ENCODE measurements at places on chromosomes 12 and 14.

- DNase-seq: no peak
Measured at GRCh38 chr12:46452061-46452615, 79.6 kb upstream of the SLC38A2 start.

DNA sequence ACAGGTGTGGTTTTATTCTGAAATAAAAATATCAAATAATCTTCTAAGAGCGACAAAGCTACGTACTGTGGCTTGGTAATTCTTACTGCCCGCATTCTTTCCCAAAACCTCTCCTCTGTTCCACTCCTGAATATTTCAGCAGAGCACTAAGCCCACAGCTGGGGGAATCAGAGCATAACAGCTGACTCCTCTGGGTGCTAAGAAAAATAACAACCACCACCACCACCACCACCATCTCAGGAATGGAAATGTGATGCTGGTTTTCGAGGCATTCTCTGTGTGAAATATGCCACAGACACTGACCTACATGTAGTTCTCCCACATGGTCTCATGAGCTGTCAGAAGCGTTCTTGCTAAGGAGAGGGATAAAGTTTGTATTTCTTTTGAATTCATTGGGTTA, 183.7 kb downstream of the BMP4 start:
- no peak for DNase-seq

DNA sequence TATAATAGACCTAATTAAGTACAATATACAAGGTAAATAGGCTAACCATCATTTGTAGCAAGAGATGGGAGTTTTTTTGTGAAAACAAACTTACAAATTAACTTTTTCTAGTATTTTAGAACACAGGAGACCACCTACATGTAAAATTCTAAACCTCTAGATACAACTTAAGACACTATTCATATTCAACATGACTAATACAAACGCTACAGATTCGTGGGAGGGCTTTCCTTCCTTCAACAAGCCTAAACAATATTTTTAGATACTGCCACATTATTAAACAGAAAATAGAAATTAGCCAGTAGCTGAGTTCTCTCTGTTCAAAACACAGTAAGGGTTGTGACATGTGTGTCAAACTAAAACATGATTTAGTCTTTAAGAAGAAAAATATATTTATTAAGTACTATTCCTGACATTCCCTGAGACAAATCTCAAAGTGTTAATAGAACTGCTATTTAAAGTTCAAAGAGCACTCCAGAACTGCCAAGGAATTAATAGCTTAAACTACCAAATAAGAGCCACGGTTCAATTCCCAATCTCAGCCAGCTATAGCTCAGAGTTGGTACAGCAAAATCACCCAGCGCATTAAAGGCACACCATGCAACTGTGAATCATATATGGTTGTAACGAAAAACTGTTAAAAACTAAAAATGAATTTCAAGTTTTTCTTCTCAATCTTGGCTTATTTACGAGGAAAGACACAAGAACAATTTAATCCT, 10.7 kb downstream of the MED13L start:
- DNase-seq: no peak

DNA sequence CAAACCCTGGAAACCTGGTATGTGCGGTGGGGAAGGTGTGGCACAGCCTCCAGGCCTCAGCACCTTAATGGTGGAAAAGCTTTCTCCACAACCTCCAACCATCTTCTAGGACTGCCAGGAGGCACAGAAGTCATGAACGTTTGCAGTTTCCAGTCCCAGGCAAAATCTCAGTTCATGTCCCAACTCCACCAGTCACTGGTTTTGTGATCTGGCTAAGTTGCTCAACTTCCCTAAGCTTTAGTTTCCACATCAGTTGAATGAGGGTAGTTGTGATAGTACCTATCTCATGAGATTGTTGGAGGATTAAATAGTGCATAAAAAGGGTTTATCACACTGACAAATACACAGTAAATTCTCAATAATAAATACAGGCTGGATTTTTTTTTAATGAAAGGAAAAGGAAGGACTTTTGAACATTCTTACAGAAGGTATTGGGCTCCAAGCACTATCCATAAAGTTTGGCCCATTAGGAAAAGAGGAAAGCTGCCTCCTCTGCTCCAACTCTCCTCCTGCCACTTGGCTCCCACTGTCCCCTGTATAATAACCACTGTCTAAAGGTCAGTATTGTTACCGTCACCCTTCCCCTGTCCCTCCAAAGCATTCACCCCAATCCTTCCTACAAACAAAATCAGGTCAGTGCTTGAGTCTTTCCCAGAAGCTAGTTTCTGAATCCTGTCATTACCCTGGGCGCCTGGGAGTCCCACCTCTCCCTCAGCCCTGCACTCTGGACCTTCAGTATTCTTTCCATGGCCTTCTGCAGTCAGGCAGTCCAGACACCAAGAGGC, 6.3 kb downstream of the PCK2 start:
- no peak for DNase-seq

DNA sequence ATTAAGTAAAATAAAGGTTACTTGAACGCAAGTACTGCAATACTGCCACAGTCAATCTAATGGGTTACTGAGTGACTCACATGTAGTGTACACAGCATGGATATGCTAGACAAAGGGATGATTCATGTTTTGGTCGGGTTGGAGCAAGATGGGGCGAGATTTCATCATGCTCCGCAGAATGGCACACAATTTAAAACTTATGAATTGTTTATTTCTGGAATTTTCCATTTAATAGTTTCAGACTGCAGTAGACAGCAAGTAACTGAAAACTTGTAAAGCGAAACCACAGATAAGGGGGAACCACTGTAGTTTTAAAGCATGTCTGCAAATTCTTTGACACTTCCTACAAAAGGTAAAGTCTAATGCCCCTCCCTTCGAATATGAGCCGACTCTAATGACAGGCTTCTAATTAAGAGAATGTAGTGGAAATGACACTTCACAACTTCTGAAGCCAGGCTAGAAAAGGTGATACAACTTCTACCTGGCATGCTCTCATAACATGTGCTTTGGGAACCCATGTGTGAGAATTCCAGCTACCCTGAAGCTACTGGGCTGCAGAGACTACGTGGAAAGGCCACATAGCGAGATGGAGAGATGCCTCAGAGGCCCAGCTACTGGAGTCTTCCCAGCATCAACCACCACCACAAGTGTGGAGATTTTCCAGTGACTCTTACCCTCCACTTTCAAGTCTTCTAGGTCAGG, 13.9 kb upstream of the TCP11L2 start:
- no peak for DNase-seq
